ENCODE measurements at places on chromosomes 5 and 9.

GRCh38 chr9:134693011-134693410 lies 51.4 kb downstream of the COL5A1 start:
- DNase-seq = no peak

- no peak for DNase-seq
Observed at GRCh38 chr9:97445119-97445701, 33.3 kb downstream of the TDRD7 start.

GRCh38 chr9:110821064-110821463 lies 152.5 kb downstream of the MUSK start:
- DNase-seq = no peak

- DNase-seq = no peak
Observed at GRCh38 chr5:173575985-173576384, 40.5 kb downstream of the BOD1 start.

GRCh38 chr5:91016322-91016721 lies 366.8 kb downstream of the ARRDC3 start:
- no peak for DNase-seq
